ENCODE measurements at places on chromosomes 12 and 14. TPM values are rescaled to one million over a fixed set of nuclear protein-coding genes. Genes with fewer than 3 reads are reported as not detected.

Gene FOXN4
- total RNA-seq = not detected

DNA sequence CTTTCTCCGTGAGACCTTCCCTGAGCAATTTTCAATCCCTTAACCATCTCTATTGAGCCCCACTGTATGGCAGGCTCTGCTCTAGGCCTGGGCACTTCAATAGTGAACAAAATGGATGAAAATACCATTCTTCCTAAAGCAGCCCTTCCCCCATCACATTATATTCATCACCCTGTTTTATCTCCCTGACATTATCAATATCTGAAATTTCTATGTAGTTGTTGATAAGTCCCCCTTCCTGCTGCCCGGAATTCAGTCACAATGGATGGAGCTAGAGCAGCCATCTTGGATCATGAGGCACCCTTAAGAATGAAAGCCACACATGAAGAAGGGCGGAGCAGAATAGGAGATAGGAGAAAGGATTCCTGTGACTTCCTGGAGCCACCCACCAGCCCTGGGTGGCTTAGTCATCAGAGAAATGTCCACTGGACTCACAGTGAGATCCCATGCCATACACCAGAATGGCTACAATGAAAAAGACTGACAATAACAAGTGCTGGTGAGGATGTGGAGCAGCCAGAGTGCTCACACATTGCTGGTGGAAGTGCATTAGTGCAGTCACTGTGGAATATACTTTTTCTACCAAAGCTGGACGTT, 33.9 kb downstream of the SCARB1 start:
- DNase-seq = no peak

Gene RXYLT1
- 13.5 TPM for total RNA-seq

DNA sequence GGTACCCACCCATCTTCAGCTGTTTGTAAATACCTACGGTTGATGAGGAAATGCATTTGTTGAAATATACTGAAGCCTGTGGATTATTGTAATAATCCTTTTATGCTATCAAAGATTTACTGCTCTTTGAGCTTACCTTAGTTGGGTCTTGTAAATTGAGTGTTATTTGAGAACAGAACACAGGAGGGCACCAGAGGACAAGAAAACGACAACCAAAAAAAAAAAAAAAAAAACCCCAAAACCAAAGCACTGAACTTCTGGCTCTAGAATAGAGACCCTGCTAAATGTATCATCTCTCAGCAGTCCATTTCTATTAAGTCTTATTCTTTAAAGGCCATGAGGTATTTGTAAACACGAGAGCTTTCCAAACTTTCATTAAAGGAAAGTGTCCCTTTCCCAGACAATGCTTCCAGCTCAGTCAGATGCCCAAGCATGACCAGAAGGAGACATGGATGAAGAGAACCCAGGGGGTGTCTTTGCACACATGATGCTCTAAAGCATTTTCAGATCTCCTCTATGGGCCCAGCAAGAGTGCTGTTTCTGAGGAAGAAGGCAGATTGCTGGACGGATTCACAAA, 763.9 kb downstream of the NRXN3 start:
- DNase-seq = no peak

DNA sequence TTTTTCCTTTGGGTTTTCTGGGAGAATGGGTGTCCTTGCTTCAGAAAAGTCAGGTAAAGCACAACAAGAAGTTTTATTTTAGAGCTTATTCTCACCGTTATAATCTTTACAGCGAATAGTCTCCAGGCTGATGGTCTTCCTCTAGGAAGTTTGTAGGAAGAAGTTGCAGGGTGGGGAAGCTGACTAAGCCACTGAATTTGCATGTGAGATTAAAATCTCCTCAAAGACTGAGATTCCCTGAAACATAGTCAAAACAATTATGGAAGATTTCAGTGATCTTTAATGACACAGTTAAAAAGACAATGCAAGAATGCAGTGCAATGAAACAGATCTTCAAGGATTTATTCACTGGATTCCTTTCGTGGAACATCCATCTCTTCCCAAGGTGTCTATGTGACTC, 1.2 kb downstream of the TAS2R10 start:
- DNase-seq = no peak

GRCh38 chr12:94640134-94640928, 10.0 kb downstream of the TMCC3 start:
- no peak for DNase-seq

DNA sequence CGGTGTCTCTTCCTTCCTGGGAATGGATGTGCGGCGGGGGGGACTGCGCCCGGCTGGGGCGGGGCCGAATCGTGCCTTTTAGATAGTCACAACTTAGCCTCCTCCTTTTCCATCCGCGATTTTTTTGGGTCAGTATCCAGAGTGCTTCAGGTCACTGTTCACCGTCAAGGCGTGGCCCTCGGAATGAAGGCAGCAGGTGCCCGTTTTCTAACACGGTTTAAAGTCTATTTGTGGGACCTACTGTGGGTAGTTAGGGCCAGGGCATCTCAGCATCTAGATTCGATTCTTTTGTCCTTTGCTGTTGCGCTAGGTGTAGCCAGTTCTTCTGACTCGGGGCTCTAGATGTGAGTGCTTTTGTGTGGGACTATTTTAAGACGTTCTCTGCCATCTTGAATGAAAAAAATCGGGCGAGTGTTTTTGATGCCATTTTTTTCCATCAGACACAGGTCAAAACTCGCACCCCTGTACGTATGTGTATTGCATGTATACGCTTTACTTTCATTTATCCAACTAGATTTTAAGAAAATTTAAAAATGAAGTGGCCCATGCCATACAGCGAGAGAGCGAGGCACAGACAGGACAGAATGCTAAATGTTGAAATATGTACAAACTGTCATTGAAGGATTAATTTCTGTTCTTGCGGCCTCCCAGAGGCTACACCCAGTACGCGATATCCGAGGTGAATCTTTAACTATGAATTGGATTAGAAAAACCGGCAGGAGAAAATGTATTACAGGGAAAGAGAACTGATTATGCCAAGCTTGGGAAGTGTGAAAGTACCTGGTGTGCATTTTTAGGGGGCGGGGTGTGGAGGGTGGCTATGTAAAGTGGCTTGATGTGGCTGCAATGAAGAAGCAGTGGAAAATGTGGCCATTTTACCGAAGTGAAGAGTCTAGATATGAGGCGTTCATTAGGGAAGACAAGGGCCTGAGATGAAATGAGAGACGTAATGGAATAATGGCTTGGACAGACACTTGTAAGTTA, 835 bp downstream of the VEZT start:
- no peak for DNase-seq

Gene PLEKHD1
- not detected for total RNA-seq

- DNase-seq = no peak
Measured at GRCh38 chr14:89667983-89668382, 250.9 kb upstream of the FOXN3 start.

DNA sequence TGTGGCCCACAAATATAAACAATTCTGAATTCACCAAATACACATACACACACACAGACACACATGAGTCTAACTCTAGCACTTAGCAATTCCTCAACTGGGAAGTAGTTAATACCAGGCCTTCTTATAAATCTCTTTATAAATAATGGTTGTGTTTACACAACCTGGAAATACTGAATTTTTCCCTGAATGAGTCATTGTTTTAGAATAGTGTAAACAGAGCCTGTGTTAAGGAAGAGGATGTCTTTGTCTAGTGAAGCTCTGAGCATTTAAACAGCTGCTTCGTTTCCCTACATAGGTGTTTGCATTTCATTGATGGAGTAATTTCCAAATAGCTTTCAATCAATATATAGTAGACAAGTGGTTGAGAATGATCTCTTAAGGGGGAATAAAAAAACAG, 218.8 kb downstream of the BTG1 start:
- DNase-seq = peak; percentile 68

Gene CELA1
- not detected for total RNA-seq

Gene RDH12
- total RNA-seq = not detected

All from glomerular endothelial cell (primary cell).